Amniotic epithelial cell (primary cell): ENCODE measurements at places on chromosomes 1 and 21.

DNA sequence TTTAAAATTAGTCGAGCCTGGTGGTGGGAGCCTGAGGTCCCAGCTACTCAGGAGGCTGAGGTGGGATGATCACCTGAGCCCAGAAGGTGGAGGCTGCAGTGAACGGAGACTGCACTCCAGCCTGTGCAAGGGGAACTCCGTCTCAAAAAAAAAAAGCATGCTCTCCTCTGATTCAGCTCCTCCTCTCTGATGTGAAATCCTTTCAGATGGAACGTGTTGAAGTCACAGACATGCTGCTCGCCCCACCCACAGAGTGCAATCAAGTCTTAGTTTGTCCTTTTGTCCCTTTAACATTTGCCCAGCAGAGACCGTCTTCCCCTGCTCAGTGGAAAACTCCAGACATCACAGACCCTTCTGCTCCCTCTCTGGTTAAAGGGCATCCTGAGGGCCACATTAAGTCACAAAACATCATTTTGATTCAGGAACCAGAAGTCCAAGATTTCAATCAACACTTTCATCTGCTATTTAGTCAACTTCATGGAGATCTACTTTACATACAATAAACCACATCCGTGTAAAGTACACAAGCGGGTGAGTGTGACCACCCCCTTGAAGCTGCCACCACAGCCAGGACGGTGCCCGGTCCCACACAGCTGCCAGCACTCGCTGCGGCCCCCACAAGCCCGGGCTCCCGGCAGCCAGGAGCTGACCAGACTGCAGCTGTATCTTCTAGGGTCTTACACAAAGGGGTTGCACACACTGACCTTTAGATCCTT is 18.9 kb upstream of the RNF223 start:
- no peak for DNase-seq

DNA sequence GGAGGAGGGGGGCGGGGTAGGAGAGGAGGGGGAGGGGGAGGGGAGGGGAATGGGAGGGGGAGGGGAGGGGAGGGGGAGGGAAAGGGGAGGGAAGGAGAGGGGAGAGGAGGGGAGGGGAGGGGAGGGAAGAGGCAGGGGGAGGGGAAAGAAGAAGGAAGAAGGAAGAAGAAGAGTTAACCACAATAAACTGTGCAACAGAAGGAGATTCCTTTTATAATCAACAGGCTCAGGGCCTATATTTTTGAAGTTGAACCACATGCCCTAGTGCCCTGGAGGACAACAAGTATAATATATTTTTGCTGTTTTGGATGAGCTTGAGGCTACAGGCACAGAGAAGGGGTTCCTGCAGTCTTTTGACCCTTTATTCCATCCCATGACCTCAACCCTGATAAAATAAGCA is 228.2 kb upstream of the IRF2BP2 start:
- no peak for DNase-seq

- no peak for DNase-seq
Observed at GRCh38 chr21:29550205-29550604, 251.5 kb downstream of the BACH1 start.

DNA sequence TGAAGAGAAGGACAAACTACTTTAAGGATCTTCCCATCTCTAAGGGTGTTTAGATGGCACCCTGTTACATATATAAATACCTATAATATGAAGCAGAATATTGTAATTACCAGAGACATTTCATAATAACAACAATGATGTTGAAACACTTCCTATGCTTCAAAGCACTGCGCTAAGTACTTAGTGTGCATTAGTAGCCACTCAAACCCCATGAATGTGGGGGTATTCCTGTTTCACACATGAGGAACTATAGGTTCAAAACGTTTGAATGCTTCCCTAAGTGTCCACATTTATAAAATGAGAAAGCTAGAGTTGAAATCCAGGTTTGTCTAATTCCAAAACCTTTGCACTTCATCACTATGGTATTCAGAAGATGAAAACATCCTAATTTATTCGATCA is 18.5 kb upstream of the OR10J5 start:
- peak; percentile 60 for DNase-seq

DNA sequence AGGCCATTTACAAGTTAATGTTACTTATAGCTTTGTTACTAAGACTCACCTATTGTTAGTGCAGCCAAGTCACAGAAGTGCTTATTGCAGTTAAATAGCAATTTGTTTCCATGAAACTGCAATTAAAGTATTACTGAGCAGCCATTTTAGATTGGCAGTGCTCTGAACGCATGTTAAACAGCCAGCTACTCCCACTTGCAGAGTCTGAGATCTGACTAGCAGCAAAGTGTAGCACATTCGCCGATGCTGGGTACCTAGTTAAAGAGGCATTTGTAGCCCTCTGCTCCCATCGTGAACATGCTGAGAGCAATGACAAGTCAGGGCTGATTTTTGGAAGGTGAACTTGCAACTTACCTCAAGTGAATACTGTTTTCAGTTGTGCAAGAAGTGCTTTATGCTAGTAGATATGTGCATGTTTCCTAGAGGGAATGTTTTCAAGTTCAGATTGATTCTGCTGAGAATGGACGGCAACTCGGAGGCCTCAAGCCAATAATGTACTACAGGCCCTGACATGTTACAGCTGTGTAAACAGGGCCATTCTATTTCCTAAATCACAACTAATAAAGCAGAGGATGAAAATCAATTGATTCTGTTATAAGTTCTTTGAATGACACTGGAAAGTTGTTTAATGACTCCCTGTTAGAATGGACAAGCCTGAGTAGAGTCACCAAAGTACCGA is 19.8 kb downstream of the LMO4 start:
- DNase-seq = no peak

DNA sequence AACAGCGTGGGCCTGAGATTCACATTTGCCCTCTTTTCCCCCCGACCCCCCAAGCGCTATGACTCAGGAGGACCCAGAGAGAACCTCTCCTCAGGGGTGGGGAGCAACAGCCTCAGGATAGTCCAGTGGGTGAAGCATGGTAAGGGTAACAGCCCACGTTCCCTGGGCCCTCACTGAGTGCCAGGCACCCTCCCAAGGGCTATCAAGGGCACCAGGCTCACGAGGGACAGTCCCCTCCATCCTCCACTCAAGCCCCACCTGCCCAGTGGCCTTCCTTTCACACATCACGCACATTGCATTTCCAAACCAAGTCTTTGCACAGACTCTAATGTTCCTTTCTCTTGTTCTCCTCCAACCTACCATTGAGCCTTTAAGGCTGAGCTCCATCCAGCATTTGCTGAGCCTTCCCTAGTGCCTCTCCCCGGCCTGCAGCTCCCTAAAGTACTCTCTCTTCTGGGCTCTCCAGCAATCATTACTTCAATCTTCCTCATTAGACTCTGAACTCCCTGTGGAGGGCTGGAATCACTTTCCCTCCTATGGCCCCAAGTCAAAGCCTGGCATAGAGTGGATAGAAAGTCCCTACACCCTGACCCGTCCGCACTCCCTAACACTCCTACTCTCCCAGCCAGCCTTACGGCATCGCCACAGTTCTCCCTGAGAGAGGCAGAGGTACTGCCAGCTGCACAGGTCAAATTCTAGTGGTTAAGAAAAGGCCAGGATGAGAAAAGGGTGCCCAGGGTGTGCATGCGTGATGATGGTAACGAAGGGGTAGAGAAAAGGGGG is 1.0 kb downstream of the AKR7A2 start:
- DNase-seq = no peak

- DNase-seq = peak; percentile 51
Observed at GRCh38 chr1:194378517-194378916, 1192.1 kb upstream of the B3GALT2 start.

DNA sequence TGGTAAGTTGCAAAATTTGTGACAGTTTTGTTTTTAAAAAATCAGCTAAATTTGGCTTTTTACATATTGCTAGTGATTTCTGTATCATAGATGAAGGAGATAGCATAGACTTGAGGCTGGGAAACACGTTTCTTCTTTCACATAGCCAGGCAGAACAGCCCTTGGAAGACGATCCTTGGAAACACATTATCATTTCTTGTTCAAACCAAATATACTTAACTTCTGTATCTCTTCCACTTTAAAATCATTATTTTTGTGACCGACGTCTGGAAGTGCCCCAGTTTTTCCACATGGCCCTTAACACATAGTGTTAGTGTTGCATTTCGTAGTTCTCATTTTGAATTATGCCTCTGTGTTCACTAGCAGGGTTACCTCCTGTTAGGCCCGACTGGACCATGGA is 193.5 kb downstream of the SDCCAG8 start:
- DNase-seq = no peak

- no peak for DNase-seq
Observed at GRCh38 chr21:44897326-44898010, 23.2 kb downstream of the ITGB2 start.

DNA sequence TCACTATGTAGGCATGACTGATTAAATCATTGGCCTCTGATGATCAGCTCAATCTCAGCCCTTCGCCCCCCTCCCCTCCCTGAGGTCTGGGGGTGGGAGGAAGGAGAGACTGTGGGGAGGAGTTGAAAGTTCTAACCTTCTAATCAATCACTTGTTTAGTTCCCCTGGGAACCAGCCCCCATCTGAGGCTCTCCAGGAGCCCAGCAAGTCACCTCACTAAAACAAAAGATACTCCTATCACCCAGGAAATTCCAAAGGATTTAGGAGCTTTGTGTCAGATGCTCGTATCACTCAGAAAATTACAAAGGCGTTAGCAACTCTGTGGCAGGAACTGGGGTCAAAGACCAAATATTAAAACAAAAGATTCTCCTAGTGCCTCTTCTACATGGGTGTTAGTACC is 21.6 kb downstream of the SYF2 start:
- no peak for DNase-seq
